ENCODE measurements at places on chromosomes 3 and 15.

DNA sequence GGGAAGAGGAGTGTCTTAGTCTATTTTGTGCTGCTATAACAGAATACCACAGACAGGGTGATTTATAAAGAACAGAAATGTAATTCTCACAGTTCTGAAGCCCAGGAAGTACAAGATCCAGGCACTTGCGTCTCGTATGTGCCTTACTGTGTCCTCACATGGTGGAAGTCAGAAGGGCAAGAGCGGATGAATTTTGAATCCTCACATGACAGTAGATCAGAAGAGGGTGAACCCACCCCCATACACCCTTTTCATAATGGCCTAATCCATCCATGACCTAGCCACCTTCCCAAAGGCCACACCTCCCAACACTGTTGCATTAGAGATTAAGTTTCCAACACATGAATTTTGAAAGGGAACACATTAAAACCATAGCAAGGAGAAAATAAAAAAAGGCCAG is 18.7 kb upstream of the ANXA2 start:
- DNase-seq = no peak

DNA sequence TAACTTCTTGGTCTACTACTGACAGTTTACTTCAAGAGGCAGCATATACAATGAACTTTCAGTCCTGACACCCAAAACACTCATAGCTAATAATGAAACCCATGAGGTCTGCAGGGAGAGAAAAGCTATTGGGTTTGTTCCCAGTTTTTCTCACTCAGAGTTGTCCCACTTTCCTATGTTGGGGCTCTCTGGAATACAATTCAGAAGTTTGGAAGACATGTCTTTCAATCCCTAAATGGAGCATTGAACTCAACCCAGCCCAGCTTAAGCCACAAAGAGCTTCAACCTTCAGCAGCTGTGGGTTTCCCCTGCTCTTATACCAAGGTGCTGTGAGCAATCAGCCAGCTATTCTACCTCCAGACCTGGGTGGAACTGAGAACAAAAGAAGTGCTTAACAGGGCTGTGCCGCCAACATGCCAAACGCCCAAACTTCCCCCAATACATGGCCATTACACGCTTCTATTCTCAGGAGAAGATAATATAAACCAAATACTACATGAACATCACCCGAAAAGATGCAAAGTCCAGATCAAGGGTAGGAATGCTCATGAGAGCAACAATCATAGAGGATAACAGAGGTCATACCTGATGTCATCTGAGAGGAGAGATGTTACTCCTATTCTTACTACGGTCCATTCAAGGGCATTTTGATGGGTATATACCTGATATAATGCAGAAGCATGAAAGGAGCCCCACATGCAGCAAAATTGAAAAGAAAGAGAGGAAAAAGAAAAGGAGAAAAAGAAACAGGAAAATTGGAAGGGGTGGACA is 131.2 kb upstream of the TGFBR2 start:
- DNase-seq = no peak

- DNase-seq = no peak
Measured at GRCh38 chr3:128267541-128267940, 114.3 kb downstream of the EEFSEC start.

DNA sequence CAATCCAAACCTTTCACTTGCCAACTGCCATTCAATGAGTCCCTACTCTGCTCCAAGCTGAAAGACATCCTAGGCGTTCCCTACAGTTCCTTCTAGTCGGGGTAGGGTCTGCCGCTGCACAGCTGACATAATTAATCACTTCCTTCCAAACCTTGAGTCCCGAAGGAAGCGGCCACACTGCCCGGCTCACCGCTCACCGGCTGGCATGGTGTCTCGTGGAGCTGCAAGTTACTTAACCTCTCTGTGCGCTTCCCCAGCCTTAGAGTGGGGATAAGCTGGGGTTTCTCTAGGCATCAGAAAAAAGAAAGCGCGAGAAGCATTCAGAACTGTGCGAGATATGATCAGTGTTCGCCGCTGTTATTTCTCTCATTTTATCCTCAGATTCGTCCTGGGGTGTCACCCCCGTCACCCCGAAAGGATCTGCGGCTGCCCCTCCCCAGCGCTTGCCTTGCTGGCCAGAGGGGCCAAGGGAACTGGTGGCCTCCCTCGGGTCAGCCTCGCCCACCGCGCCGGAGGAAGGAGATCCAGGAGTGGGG is 748 bp downstream of the MRPS25 start:
- DNase-seq = no peak

GRCh38 chr3:146326875-146327543 is 76.1 kb upstream of the PLSCR4 start:
- no peak for DNase-seq

DNA sequence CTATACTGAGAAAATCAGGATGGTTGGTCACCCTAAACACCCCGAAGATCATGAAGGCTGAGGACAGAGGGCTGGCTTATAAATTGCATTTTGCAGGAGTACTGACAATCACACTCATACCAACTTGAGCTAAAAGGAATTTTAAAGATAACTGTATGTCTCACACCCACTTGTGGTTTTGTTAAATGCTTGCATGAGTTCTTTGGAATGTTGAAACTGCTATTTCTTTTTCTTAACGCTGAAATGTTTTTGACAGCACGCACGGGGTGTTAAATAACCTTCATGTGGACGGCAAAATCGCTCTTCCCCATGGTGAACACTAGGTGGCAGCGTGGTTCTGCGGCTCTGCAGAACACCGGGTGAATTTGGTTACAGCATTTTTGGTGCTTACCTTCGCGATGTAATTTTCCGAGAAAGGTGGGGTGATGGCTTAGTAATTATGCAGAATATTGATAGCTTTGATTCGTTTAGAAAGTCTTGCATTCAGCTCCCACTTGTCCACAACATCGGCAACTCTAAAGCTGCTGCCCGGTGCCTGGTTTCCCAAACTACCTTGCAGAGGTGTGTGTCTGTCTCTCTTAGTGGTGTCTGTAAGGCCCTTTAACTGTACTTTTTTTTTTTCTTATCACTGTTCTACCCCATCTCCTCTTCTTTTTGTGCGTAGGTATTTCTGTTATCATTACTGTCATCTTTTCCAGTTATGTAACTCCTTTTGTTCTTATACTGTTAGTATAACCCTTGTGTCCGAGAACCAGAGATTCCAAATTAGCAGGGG is 51.7 kb downstream of the ARNT2 start:
- no peak for DNase-seq

- no peak for DNase-seq
Measured at GRCh38 chr3:194779729-194780224, 94.1 kb downstream of the FAM43A start.

DNA sequence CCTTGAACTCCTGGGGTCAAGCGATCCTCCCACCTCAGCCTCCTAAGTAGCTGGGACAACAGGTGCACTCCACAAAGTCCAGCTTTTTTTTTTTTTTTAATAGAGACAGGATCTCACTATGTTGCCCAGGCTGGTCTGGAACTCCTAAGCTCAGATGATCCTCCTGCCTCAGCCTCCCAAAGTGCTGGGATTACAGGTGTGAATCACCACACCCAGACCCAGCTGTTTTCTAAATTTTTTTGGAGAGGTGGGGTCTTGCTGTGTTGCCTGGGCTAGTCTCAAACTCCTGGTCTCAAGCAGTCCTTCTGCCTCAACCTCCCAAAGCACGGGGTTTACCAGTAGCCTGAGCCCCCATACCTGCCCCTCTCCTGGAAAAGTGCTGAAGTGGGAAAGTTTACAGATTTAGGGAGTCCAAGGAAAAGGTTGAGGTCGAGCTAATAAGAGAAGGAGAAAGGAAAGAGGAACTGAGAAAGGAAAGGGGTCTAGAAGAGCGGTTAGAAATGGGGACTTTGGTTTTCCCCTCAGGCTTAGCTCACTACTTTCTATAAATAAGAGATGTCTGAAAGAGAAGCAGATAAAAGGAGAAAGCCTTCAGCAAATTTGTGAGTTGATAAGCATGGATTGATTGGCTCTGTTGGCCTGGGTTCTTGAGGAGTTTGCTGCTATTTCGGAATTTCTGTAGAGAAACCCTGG is 23.6 kb downstream of the UBE2E1 start:
- DNase-seq = no peak

DNA sequence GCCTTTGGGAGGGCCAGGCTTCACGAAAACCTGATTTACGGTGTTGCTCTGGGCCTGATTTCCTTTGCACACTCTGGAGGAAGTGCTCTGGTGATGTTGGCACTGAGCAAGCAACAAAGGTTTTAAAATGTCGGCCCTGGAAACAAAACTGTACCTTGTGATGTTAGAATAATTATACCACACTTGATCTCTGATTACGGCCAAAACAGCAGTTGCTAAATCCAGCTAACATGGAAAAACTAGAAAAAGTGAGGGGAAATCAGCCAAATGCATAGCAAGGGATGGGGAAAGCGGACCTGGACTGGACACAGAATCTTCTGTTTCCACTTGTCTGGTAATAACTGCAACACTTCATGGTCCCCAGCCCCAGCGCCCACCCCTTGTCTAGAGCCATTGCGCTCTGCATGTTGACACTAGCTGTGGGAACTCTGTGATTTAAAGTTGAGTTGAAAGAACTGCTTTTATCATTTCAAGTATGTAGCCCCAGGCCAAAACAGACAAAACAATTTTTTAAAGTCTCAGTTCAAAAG is 120.1 kb downstream of the VGLL4 start:
- DNase-seq = no peak

DNA sequence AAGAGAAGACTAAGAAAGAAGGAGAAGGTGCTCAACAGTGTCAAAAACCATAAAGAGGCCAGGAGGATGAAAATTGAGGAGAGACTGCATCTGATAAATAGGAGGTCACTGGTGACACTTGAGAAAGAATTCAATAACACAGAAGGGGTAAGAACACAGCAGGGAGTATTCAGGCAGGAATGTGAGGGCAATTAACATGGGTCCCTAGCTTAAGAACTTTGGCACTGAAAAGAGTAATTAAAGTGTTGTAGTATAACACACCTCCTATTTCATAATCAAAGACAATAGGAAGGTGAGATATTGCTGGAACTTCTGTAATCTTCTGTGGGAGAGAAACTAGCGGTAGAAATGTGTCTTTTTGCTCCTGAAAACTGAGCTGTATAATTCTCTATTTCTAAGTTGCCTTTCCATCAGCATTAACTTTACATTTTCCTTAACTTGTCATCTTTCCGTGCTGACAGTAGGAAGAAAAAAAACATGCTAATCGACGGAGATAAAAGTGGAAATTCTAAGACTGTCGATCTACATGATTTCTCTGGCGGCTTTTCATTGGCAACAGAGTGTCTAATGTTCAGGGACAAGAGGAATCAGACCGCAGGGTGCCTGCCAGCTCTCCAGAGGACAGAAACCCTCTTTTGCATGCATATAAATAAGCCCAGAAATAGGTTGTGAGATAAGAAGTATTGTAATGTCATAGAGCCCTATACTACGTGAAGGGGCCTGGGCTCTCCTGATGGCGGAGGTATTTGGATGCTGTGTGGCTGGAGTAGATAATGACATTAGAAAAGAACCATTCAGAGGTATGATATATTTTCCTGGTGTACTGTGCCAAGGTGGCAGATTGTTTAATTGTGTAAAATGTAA is 147.9 kb upstream of the GAP43 start:
- no peak for DNase-seq

- no peak for DNase-seq
Measured at GRCh38 chr3:172107403-172107802, 68.0 kb downstream of the FNDC3B start.

DNA sequence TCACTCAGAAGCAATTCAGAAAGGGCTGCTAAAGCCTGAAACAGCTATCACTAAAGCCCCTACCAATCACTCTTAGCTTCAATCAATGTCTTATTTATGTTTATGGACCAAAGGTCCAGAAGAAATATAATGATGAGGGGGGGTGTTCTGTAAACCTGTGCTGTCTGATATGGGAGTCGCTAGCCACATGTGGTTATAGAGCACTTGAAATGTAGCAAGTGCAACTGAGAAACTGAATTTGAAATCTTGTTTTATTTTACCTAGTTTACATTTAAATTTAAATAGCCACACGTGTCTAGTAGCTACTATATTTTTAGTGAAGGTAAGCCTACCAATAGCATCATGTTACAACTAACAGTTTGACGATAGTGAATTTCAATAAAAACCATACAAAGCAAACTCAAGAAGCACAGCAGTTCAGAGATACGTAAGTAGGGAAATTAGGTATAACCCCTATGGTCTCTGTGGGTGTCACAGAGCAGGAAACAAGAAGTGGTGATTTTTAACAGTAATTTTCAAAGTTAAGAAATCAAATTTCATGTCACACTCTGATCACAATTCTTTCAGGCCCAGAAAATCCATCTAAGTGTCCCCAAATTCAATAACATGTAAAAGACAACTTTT is 3.6 kb downstream of the POU1F1 start:
- DNase-seq = no peak

DNA sequence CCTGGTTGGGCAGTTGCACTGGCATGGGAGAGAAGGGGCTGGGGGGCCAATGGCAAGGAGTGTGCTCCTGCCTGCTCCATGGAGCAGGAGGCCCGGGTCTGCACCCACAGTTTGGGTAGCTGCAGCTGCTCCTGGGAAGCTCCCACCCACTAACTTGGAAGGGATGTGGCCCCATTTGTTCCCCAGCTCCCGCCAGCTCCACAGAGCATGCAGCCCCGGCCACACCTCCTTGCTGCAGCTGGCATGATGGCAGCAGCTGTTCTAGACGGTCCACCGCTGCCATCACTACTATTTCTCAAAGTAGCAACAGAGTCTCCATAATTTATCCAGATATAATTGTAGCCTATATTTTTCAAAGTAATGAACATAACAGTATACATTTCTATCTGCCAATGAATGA is 65.8 kb downstream of the PIK3CB start:
- DNase-seq = no peak
